ENCODE measurements at places on chromosomes 4 and X.

DNA sequence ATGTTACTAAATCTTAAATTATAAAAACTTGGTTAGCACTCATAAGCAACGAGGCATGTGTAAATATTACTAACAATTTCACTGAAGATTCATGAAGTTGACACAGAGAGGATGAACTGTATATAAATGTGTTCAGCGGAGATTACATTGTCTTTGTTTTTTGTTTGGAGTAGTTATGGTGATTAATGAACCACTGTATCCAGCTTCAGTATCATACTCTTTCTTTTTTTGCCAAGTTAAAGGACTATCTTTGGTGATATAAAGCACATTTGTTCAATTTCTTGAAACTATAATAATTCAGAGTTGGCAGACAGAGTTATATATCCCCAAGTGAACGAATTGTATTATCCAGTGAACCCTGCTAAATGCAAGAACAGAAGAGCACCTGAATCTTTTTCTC lies 497.6 kb downstream of the CCSER1 start:
- DNase-seq = no peak

DNA sequence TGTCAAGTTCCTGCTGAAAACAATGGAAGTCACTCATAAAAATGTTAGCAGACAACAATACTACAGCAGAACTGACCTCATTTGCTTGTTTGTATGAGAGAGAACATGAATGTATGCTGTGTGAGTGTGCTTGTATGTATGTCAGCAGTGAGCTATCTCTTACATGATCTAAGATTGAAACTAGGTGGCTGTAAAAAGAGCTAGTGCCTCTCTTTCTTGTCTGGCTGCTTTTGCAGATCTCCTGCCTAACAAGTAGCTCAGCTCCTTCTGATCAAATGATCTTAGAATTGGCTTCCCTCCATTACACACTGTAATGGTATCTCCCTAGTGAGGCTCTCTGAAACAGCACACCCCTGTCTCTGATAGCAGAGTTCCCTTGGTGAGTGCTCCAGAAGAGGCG lies 20.7 kb downstream of the PAK3 start:
- no peak for DNase-seq

DNA sequence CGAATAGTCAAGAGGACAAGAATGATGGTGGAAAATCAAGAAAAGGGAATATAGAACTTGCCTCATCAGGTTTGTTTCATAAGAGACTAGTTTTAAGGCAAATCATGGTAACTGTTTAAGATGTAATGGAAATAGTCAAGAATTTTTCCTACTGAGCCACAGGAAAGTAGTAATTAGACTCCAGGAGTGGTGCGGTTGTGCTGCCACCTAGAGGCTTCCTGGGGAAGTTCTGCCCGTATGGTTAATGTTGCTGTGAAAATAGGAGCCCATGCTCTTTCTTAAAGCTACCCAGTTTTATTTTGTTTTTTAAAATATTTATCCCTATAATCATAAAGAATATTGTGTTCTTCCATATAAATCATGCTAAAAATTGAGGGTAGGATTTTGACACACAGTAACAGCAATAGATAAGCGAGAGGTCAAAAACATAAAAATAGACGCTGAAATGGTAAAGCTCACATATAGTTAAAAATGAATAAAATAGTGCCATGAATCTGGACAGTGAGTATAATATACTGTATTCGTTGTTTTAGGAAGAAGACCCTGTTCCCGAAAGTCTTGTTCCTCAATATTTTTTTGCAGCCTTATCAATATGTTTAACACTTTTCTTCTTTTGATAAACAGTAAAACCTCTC lies 87.0 kb downstream of the PHOX2B start:
- peak; percentile 11 for DNase-seq

- peak; percentile 65 for DNase-seq
Measured at GRCh38 chr4:108036213-108036612, 46.5 kb downstream of the HADH start.

DNA sequence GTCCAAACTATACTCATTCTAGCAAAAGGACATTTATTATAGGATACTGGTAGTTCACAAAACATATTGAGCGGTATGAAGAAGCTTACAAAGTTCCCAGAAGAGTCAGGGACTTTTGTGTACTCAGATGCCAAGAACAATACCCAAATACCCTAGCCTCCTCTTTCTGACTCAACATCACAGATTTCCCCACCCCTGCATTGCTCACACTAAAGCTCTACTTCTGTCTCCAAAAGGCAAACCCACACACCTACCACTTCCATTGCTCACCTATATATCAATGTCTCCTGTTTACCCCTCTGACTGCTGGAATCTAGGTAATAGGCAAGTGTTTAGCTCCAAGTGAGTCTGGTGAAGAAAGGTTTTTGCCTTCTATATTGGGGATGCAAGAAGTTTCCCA lies 100.7 kb upstream of the HCCS start:
- DNase-seq = no peak

GRCh38 chrX:73916489-73916888 lies 353.5 kb downstream of the CHIC1 start:
- no peak for DNase-seq

- no peak for DNase-seq
Measured at GRCh38 chr4:10302096-10302495, 155.1 kb downstream of the ZNF518B start.

DNA sequence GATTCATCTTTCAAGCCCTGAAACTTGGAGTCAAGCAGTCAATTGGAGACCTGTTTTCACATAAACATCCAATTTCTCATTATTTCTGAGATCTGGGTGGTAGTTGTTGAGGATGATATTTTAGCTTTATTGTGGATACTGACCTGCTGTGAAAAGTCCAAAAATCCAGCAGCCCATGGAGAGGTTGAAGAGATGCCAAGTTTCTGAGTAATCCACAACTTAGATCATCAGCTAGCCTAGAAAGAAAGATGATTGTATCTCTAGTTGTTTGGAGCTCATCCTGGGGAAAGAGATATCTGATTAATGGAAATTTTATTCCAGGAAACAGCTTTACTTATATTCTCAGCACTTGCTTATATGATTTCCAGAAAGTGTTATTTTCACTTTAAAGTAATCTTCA lies 48.6 kb upstream of the DCX start:
- DNase-seq = no peak

DNA sequence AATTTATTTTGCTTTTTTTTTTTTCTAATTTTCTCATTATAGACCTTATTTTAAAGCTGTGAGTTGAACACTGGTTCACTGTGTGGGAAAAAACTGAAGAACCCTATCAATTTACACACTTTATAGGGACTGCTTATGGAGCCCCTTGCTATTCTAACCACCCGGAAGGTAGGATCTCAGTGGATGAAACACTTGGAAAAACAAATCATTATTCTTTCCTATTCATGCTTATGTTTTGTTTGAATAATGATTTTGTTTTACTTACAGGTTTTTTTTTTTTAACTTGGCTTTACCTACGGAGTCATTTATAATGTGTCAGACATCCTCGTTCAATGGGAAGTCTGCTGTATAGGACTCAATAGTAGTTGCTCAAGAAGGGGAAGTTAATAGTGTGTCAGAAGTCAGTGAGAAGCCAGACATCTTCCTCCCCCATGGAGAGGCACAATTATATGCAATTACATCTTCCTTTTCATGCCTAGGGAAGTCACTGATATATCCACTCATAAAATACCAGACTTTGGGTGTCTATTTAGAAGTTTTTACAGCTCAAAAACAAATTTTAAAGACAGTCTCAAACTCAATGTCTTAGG lies 113.2 kb downstream of the ARSF start:
- no peak for DNase-seq

DNA sequence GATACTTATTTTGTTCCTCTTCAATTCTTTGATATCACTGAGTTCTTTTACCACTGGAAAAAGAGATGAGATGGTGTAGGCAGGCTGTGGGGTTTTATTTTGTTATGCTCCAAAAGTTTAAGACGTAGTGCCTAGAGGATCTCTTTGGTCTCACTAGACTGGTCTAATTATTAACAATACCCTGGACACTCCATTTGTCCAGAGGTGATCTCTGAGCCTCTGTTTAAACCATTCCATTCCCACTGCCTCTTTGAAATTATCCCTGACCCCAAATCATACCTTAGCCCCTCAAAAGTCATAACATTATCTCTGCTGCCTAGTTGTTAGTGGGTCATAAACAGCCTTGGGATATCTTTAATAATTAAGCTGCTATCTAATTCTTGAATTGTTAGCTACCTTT lies 24.2 kb downstream of the SMPX start:
- DNase-seq = no peak

DNA sequence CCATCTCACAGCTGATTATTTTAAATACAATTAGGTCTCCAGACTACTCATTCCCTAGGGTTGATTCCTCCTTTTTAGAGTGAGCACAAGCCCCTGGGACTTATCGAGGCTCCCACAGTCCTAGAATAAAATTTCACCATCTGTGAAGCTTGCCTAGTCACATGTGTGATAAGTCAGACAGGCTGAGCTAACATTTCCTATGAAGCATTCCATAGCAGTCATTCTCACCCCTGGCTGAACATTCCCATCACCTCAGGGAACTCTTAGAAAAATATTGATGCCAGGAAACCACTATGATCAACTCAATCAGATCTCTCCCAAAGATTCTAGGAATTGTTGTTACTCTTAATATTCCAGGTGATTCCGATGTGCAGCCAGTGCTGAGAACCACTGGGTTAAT lies 37.7 kb downstream of the ARHGEF9 start:
- no peak for DNase-seq

DNA sequence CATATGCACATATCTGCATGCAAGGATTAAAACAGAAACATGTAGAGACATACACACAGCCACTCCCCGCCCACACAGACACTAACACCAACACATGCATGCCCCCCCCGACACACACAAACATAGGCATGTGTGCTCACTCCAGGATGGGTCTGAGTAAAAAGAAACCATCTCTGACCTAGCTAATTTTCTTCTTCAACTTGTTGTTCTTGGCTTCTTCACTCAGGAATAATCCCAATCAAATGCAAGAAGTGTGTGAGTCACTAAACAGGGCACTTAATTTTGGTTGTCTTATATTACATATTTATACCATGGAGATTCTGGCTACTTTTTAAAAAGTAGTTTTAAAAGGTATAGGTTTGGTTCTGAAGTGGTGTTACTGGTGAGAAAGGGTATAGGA lies 28.3 kb downstream of the ENOX2 start:
- no peak for DNase-seq

GRCh38 chrX:2408856-2409255 lies 91.9 kb downstream of the DHRSX start:
- DNase-seq = no peak

DNA sequence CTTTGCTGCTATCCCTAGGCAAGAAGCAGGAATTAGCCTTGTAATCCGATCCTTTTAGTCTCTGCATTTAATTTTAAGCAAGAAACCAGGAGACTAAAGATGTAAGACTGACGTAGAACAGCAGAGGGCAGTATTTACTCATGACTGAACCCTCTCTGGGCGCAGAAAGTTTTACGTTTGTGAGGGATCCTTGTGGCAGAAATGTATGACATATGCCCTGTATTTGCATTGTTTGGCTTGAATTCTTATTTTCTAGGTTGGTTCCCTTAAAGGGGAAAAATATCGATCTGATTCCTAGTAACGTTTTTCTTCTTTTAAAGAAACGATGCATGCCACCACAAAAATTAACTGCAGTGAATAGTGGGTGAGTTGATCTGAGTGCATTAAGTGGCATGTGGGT lies 1.3 kb upstream of the FAT4 start:
- DNase-seq = no peak

- no peak for DNase-seq
Measured at GRCh38 chr4:8922481-8922880, 50.8 kb upstream of the HMX1 start.

GRCh38 chr4:87150498-87151261 lies 69.7 kb downstream of the KLHL8 start:
- no peak for DNase-seq

GRCh38 chrX:68115371-68115770 lies 317.9 kb downstream of the OPHN1 start:
- DNase-seq = no peak

DNA sequence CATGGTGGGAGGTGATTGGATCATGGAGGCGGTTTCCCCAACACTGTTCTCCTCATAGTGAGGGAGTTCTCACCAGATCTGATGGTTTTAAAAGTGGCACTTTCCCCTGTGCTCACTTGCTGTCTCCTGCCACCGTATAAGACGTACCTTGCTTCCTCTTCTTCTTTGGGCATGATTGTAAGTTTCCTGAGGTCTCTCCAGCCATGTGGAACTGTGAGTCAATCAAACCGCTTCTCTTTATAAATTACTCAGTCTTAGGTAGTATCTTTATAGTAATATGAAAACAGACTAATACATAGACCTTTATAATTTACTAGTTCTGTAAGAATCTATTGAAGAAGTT lies 82.5 kb upstream of the PITX2 start:
- DNase-seq = no peak

- DNase-seq = no peak
Measured at GRCh38 chr4:183960962-183961541, 55.9 kb downstream of the STOX2 start.

GRCh38 chrX:4091046-4091760 lies 377.8 kb upstream of the PRKX start:
- DNase-seq = no peak

- no peak for DNase-seq
Measured at GRCh38 chr4:38213083-38213805, 253.0 kb downstream of the PTTG2 start.

DNA sequence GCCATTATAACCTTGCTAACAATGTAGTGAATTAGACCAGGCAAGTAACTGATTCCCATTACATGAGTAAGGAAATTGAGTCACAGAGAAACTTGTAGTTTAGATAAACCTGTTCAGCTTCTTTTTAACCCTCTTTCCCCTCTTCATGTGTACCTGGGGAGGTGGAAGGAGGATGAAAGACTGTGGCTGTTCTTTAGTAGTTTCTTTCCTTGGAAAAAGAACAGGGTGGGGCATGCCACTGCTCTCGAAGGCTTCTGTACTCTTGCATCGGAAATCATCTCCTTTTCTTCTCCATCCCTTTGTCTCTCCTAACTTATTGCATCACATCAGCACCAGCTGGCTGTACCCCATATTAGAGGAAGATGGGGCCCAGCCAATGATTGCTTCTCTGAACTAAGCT lies 171.4 kb downstream of the PPARGC1A start:
- no peak for DNase-seq

- DNase-seq = no peak
Measured at GRCh38 chr4:93061826-93062225, 758.1 kb downstream of the GRID2 start.

GRCh38 chrX:134760650-134761049 lies 102.4 kb upstream of the PLAC1 start:
- DNase-seq = no peak

- DNase-seq = no peak
Measured at GRCh38 chr4:40630335-40631021, 814 bp upstream of the RBM47 start.

GRCh38 chrX:42976746-42977366 lies 198.9 kb upstream of the PPP1R2C start:
- DNase-seq = no peak

DNA sequence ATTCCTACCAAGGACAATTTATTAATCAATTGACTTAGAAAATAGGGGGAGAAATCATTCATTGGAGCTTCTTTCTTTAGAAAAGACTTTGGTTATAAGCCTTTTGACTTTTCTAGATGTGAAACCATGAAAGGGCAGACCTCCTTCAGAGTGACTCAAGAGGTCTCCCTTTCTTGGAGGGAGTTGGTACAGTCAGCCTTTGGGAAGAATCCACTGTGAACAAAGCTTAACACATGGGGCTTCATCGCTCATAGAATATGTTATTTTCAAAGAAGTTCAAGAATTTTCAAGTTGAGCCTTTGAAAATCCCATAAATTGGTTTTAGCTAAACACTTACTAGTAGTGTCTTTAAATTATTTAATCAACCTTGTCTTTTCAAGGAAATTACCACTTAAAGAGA lies 28.0 kb downstream of the RIPPLY1 start:
- no peak for DNase-seq

- DNase-seq = no peak
Measured at GRCh38 chrX:38868321-38868720, 67.1 kb downstream of the MID1IP1 start.

- no peak for DNase-seq
Measured at GRCh38 chr4:128449251-128449650, 161.6 kb upstream of the PGRMC2 start.

All from activated CD4-positive, alpha-beta T cell treated with anti-CD3 and anti-CD28 coated beads, Interleukin-2, amount 50 U/mL, for 24 hours (primary cell).